Type B pancreatic cell (in vitro differentiated cells): ENCODE measurements at places on chromosomes 5 and 9. TPM values are rescaled to one million over a fixed set of nuclear protein-coding genes. Genes with fewer than 3 reads are reported as not detected.

The NUTM2G gene
- 0.19 TPM in 1 of 2 replicates, not detected in the other for total RNA-seq

The ZNF483 gene
- 4.1 and 11.7 TPM in 2 replicates for total RNA-seq

The NMUR2 gene
- total RNA-seq: 0.33 and 0.80 TPM in 2 replicates

DNA sequence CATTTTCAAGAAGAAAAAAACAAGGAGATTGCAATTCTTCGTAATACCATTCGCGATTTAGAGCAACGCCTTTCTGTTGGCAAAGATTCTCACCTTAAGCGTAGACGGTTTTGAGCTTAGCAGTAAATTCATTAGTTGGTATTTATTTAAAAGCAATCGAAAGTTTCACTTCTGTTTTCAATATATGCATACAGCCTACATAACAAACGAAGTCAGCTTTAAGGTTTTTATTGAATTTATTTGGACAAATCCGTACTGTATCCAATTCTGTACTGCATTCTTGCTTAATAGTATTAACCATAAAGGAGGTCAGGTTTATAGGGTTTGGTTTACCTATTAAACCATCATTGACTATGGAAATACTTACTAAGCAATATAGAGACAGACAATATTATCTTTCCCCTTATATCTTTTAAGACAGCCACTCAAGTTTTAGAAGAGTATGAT is 12.0 kb downstream of the SELENOP start:
- H3K27me3 ChIP-seq: no peaks in the 10 kb centered on the region
- peaks cover 8% of the 10 kb centered on the region for H3K36me3 ChIP-seq
- no peaks in the 10 kb centered on the region for H3K4me1 ChIP-seq
- H3K4me3 ChIP-seq: no peak overlapping the region

- DNase-seq: no peak
- no peak overlapping the region for H3K27ac ChIP-seq
- H3K27me3 ChIP-seq: no peaks in the 10 kb centered on the region
Observed at GRCh38 chr9:13386935-13387733, 107.6 kb upstream of the MPDZ start.

DNA sequence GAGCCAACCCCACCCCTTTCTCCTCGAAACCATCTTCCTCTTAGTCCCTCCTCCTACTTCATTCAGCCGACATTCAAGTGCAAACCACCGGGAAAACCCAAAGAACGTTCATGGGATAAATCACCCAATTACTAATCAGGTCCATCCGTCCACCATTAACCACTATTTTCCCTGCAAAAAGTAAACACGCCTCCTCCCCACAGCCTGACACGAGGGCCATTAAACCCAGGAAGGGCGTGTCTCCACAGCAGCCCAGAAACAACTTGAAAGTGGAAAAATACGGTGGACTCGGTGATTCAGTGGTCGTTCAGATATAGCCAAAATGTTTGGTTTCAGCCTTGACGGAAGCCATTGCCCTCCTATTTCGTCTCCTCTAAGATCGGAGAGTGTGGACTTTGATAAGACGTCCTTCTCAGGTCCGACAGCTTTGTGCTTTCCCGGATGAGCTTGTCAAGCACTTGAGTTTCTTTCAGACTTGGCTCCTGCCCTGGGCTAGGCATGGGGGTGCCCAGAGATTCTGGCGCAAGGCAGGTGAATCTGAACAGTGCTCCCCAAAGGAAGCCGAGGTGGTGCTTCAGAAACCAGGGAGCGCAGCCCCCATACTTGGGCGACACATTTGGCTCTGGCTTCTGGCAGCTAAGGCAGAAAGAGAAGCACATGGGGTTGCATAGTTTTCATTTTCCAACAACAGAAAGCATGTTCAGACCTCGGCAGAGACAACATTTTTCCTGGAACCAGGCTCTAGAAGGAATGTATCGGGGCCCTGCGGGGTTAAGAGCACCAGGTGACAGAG is 56.6 kb downstream of the SMIM23 start:
- DNase-seq: no peak
- peaks cover 14% of the 10 kb centered on the region for H3K4me1 ChIP-seq
- H3K36me3 ChIP-seq: peaks cover 8% of the 10 kb centered on the region
- H3K27me3 ChIP-seq: peaks cover 3% of the 10 kb centered on the region
- peak overlapping the region; percentile 2 for H3K27ac ChIP-seq

DNA sequence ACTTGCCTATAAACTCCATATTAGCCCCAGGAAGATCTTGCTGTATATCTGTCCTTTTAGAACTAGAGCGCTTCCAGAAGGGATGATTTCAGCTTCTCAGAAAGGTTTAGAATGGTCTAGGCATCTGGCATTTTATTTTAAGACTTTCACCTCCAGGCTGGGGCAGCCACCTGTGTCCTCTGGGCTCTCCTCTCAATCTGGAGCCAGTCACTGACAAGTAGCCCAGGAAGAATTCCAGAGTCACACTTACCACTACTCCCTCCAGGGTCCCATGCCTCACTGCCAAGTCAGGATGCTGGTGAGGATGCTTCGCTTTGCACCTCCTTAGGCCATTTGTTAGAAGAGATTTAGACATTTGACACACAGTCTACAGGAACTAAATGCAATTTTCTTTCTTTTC is 20.8 kb downstream of the B4GALT1 start:
- H3K27ac ChIP-seq: no peak overlapping the region
- no peak for DNase-seq
- H3K36me3 ChIP-seq: peaks cover 8% of the 10 kb centered on the region
- H3K4me3 ChIP-seq: no peak overlapping the region
- no peaks in the 10 kb centered on the region for H3K27me3 ChIP-seq
- H3K4me1 ChIP-seq: peaks cover 23% of the 10 kb centered on the region

DNA sequence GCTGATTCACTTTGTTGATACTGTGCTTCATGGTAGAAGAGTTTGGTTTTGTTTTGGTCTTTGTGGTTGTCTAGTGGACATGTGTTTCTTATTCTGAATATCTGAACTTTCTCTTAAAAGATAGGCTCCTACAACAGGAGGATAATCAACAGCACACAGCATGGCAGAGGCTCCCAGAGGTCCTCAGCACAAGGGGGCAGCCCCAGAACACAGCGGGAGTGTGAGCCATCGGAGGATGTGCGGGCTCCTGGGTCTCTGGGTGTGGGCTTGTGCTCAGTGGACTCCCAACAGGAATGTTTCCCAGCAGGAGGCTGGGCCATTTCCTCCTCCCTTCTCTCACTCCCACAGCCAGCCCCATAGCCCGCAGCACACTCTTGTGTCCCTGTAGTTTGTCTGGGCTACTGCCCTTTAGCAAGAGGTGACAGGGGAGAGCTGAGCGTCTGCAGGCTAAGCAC is 164.3 kb upstream of the OTULINL start:
- no peak for DNase-seq
- peak overlapping the region; percentile 64 for H3K4me3 ChIP-seq
- peaks cover 43% of the 10 kb centered on the region for H3K4me1 ChIP-seq
- peak overlapping the region; percentile 79 for H3K27ac ChIP-seq
- H3K27me3 ChIP-seq: no peaks in the 10 kb centered on the region
- H3K36me3 ChIP-seq: peaks cover 41% of the 10 kb centered on the region
